ENCODE measurements at places on chromosomes 3 and 15.

DNA sequence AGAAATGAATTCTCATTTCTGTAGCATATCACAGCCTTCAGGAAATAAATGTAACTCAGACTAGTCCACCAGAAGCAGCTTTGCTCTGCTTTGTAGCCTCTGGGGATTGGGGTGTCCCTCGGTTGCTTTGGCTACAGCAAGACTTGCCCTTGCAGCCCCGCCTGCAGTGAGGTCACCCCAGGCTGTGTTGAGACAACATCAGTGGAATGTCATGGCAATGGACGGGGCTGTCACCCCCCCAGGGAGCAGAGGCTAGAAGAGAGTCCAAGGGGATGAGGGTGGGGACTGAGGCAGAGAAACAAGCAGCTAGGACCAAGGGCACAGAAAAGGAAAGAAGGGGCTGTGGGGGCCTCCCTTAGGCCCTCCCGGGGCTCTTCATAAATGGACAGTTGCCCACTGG lies 854 bp downstream of the CLEC3B start:
- no peak for DNase-seq

- DNase-seq = no peak
Measured at GRCh38 chr3:71694358-71694999, 30.7 kb downstream of the EIF4E3 start.

GRCh38 chr3:25485673-25486072 lies 57.6 kb downstream of the RARB start:
- DNase-seq = no peak

DNA sequence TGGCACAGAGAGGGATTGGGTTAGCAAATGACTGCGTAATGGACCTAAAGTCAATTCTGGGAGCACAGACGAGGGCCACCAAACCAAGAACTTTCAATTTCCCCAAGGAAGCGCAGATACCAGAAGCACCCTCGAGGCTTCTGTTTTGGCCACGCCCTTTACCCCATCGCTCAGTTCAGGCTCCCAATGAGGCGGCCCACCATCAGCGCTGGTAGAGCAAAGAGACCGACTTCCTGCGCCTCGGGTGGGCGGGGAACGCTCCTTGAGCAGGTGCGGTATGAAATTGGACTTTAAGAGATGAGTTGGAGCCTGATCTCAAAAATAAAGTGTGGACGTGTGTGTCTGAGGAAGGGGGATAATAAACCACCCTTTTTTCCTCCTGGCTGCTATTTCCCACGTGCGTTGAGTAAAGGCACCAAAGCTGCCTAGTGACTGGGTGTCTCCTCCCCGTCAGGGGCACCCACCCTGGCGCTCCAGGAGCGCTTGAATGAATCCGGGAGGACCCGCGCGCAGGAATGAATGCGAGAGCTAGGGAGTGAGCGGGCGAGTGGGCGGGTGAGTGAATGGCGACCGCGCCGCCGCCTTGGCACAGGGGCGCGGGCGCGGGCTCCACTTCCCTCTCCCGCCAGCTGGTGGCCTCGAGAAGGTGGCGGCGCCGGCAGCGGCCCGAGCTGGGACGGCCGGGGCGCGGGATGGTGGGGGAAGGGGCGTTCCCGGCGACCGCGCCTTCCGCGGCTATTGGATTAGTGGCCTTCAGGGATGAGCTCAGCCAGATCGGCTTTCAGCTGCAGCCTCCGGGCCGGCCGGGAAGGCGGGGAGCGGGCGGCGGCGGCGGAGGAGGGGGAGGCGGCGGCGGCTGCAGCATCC lies at the start of gene SPSB4:
Gene SPSB4 (plus strand): TSS at position 772 of the 867 bp plus-strand sequence. CDS start 14,758 bp downstream, outside the sequence.
- DNase-seq = no peak

GRCh38 chr15:86493884-86494283 lies 414.2 kb downstream of the AGBL1 start:
- no peak for DNase-seq
